NCI-H2081 treated with DMSO at 0.1 percent for 48 hours (cell line): ENCODE measurements at places on chromosomes 5 and 9.

DNA sequence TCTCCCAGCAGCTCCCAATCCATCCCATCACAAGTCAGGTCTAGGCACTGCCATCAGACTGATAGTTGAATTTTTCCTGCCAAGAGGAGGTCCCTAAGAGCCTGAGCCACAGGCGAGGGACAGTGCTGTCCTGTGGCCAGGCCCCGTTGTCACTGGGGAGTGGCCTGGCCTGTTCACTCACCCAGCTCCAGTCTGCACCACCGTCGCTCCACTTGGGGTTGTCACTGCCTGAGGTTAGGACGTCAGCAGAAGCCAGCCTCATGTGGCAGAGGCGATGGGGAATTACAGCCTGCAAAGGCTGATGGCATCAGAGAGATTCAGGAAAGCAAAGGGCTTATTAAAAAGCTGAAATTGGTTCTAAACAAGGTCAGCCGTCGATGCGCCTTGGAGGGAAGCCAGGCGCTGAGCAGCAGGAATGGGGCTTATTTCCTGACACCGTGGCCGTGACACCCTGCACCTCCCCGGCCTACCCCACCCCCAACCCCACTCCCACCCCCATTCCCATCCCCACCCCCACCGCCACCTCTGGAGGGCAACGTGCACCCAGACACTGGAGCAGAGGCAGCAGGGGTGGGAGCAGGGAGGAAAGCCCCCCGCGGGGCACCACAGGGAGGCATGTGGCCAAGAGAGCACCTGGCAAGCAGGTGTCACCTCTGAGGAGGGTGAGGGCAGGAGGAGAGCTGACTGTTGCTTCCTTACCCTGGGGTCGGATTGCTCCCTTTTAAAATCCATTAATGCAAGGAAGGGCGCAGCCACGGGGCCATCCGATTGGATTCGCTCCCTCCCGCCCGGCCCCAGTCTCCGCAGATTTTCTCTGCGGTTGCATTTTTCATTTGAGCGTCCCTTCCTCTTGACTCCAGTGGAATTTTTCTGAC, 3.1 kb upstream of the DBH start:
- DNase-seq = no peak

- no peak for DNase-seq
Observed at GRCh38 chr5:178415353-178415752, 174.8 kb downstream of the COL23A1 start.

- no peak for DNase-seq
Observed at GRCh38 chr9:20297646-20298084, 324.6 kb downstream of the MLLT3 start.

GRCh38 chr9:116940614-116941215, 253.6 kb downstream of the TRIM32 start:
- DNase-seq = no peak

- DNase-seq = no peak
Observed at GRCh38 chr9:81822967-81823366, 105.3 kb upstream of the SPATA31D4 start.

DNA sequence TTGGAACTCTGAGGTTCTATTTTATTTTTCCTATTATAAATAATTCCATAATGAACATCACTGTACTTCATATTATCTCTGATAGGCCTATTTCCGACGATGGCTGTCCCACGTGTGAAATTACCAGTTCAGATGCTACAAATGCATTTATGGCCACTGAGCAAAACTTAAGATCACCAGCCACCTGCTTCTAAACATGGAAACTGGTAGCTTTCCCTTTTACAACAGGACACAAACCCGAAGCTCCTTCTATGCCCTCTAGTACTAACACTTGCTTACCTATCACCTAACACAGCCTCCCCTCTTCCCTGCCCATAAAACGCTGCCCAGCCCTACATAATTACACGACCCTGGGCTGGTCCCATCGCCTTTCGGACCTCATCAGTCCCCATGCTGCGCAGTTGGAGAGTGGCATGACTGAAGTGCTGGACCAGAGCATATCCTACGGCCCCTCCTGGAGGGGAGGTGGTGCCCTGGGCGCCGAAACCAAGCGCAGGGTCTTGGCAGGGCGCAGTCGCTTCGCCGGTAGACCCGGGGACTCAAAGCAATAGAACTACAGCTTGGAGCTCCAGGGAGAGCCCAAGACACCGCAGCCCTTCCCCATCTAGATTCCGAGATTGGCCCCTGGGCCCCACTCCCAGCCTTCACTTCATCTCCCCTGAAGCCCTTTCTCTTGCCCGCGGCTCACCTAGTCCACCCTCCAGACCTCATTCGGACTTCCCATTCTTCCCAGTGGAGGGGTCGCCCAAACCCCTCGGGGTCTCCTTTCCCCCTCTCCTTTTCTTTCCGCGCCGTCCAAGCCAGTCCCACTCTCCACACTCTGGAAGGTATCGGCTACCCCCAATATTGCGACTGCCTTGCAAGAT, 1.0 kb upstream of the SAP30L start:
- DNase-seq = no peak

- no peak for DNase-seq
Observed at GRCh38 chr5:125004009-125004408, 257.6 kb upstream of the ZNF608 start.

DNA sequence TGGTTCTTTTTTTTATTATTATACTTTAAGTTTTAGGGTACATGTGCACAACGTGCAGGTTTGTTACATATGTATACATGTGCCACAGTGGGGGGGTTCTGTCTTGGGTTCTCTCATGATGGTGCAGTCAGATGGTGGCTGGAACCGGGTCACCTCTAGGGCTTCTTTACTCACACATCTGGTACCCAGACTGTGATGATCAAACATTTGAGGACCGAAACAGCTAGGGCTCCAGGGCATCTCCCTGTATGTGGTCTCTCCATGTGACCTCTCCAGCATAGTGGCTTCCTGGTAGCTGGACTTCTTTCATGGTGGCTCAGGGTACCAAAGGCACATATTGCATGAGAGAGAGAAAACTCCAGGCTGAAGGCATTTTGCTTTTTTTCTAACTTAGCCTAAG, 9.8 kb upstream of the CRHBP start:
- no peak for DNase-seq

- no peak for DNase-seq
Observed at GRCh38 chr5:93577854-93578812, 2.9 kb downstream of the NR2F1-AS1 start.

DNA sequence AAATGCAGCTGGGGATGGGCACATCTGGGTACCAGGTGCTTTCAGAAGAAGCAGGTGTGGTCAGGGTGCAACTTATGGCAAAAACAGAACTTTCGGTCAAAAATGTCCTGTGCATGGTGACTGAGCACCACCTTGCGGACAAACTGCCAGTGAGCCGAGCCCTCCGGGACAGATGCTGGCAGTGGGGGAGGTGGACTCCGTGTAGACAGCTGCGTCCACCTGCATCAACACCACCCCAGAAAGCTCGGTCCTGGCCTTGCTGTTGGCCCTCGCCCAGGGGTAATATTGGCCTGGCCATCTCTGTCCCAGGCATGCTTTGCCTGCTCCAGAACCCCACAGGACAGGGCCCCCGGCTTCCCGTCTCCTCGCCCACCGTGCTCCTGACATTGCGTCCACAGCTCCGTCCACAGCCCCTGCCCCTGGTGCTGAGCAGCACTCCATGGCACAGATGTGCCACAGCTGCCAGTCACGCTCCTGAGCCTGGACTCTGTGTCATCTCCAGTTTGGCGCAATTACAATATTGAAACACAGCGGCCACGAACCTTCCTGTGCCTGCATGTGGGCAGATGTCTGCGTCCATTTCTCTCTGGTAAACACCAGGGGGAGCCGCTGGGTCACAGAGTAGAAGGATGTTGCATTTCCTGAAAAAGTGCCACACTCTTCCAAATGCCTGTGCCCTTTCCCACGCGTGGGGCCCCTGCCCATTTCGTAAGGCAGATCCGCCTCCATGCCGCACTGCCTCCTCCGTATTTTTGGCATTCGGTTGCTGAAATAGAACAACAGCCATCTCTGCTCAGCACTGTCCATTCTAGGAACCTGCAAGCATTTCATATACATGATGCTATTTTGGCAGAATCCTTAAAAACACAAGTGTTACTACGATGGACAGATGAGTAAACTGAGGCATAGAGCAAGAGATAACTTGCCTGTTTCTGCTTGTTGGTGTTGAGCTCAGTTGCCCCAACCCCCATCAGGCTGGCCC, 33.4 kb upstream of the SLC6A19 start:
- peak; percentile 85 for DNase-seq

GRCh38 chr5:83721953-83722901, 1.6 kb upstream of the HAPLN1 start:
- peak; percentile 39 for DNase-seq

DNA sequence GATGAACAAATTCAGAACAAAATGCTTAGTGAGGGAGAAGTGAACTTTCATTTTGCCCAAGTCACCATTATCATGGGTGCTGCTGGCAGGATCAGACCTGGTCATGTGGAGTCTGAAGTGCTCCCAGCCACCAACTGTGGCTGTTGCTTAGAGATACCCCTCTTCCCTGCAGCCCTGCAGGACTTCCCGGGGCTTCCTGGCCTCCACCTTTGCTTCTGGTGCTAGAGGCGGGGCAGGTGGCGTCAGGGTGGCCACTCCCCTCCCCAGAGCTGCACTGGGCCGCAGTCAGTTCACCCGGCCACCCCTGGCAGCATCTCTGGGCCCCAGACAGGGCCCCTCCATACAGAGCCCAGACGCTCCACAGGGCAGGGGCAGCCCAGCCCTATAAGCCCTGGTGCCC, 30.0 kb upstream of the SLC12A7 start:
- no peak for DNase-seq

DNA sequence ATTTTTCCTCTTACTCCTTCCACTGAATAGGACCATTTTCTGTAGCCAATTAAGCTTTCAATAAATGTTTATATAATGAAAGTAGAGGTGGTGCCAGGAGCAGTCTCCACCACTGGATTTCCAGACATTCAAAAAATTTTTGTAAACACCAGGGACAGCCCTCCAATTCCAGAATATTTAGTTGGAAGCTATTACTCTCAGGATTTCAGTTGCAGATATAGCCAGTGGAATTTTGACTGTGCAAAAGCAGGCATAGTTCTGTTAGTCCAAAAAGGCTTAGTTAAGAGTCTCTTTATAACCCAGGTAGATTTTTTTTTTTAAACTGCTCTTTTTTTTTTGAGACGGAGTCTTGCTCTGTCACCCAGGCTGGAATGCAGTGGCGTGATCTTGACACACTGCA, 138.1 kb upstream of the DMRT1 start:
- DNase-seq = no peak

DNA sequence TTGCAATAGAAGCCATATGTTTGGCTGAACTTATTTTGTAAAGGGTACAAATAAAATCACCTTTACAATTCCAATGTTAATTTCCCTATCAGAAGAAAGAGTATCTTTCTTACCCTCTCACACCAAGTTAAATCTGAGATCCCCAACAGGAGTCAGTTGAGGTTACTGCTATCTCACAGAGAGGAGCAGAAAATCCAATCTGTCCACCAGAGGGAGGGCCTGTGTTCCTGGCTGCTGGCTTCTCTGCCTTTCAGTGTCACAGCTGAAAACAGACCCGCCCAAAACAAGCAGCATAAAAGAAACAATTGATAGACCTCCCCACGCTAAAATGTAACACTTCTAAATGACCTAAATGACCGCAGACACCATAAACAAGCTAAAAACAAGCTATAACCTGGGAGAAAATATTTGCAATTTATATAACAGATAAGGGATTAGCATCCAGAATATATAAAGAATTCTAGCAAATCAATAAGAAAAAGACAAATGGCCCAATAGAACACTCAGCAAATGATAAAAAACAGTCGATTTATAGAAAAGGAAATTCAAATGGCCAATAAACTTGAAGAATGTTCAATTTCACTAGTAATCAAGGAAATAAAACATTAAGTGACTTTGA, 24.5 kb upstream of the MVB12B start:
- DNase-seq = peak; percentile 4

DNA sequence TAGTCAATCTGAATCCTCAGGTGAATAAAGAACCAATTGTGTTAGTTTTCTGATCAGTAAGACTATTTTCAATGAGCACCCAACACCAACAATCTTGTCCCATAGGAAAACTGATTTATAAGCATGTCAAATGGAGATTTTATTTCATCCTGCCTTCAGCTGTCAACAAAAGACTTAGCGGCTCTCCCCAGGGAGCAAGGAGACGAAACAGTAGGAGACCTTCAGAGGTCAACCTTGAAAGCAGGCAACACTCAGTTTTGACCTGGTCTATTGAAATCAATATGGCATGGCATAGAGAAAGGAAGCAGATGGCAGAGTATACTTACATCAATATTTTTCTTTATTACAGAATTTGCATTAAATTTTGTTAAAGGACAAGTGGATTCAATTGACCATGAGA, 34.1 kb downstream of the ZNF622 start:
- DNase-seq = peak; percentile 56

DNA sequence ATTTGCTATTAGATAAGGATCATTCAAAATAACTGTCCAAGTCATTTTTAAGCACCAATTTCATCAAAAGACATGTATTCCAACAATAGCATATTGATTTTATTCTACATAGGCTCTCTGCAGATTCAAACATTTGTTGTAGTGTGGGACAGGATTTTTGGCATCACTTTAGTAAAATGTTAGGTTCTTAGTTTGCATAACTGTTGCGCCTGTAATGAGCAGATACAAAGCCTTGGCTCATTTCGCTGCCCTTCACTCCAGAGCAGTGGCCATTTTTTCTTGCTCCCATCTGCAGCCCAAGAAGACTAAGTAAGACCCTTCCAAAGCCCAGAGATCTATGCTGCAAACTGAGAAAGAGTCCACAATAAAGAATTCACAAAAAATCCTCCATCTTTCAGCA, 446.0 kb upstream of the MPDZ start:
- no peak for DNase-seq

DNA sequence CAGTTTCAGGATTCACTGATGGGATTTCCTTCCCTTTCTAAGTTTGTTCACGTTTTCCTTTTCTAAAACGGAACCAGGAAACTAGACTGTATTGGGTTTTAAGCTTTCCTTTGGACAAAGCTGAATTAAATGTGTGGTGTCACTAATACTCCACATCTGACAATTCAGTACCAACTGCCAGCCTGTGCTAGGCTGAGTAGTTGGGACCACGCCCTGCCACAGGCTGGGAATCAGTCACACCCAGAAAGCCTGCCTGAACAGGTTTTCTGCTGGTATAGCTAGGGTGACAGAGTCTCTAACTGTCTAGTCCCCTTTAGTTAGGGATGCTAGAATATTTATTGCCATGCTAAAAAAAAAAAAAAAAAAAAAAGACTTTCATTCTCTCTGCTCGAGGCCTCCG, 15.6 kb downstream of the SPACA9 start:
- no peak for DNase-seq

DNA sequence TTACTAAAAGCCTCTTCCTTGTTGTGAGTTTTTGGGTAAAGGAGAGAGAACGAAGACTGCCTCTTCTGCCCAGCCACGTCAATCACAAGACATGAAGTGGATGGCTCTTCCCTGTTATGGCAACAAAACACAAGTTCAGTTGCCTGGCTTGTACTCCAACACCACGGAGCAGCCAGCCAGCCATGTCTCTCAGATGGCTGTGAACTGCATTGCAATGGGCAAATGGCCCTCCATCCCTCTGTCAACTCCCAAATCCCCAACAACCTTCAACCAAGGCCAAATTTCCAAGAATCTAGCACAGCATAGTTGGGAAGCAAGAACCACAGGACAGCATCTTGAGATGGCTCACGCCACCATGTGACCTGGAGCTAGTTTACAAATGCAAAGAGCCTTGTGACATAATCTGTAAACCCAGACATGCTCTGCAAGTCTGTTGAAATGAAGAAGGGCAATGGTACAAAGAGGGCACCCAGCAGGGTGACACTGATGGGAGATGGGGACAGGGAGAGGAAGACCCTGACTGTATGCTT, 53.9 kb downstream of the ZNF366 start:
- DNase-seq = no peak
